ENCODE measurements at places on chromosomes 2 and 18.
A peak's percentile ranks its signal among the peaks of the same experiment; 100 is the strongest.

DNA sequence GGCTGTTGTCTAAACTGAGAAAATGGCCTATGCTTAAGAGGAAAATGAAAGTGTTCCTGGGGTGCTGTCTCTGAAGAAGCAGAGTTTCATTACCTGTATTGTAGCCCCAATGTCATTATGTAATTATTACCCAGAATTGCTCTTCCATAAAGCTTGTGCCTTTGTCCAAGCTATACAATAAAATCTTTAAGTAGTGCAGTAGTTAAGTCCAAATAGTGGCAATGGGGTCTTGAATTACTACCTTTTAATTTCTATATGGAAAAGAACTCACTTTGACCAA, 13.8 kb upstream of the ALLC start:
- no peaks in the 10 kb centered on the region for H3K27me3 ChIP-seq
- H3K4me3 ChIP-seq, result no peak overlapping the region
- H3K4me1 ChIP-seq, result no peaks in the 10 kb centered on the region
- H3K27ac ChIP-seq, result no peak overlapping the region

GRCh38 chr2:10978090-10978670, 66.4 kb downstream of the KCNF1 start:
- DNase-seq, result no peak
- H3K4me1 ChIP-seq, result no peaks in the 10 kb centered on the region
- H3K36me3 ChIP-seq, result no peaks in the 10 kb centered on the region
- no peaks in the 10 kb centered on the region for H3K27me3 ChIP-seq
- H3K27ac ChIP-seq, result no peak overlapping the region

- H3K4me1 ChIP-seq, result peaks cover 13% of the 10 kb centered on the region
- no peaks in the 10 kb centered on the region for H3K36me3 ChIP-seq
- H3K4me3 ChIP-seq, result no peak overlapping the region
- no peaks in the 10 kb centered on the region for H3K27me3 ChIP-seq
- H3K27ac ChIP-seq, result peak overlapping the region; percentile 72
- no peak for DNase-seq
These were observed 101.3 kb downstream of the ANKRD44 start for GRCh38 chr2:197209246-197209645.

DNA sequence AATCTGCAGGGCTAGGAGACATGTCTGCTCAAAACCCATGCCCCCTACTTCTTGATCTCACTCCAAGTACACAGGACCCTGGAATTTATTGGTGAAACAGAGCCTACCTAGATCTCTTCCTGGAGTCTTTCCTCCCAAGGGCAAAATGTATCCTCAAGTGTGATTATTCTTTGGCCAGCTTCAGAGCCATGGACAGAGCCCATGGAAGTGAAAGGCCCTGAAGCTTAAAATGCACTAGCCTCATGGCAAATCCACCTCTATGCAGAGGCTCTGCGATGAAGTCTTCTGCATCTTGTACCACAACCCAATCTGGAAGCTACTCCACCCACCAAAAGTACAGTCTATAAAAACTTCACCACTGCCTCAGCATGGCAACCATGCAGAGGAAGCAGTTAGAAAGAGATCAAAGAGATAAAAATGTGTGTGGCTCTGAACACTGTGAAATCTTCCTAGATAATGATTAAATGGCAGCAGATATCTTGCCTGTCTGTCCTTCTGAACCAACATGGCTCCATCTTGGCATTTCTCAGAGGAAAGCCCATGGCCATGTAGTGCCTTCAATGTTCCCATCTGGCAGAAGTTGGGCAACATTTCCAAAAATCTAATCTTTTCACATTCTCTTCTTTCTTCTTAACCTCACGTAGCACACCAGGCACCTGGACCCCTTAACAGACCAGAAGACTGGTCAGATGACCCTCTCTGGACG, 142.9 kb upstream of the KLF7 start:
- no peak for DNase-seq
- H3K27ac ChIP-seq, result no peak overlapping the region
- peaks cover 3% of the 10 kb centered on the region for H3K4me1 ChIP-seq
- H3K4me3 ChIP-seq, result no peak overlapping the region
- H3K27me3 ChIP-seq, result no peaks in the 10 kb centered on the region
- no peaks in the 10 kb centered on the region for H3K36me3 ChIP-seq

DNA sequence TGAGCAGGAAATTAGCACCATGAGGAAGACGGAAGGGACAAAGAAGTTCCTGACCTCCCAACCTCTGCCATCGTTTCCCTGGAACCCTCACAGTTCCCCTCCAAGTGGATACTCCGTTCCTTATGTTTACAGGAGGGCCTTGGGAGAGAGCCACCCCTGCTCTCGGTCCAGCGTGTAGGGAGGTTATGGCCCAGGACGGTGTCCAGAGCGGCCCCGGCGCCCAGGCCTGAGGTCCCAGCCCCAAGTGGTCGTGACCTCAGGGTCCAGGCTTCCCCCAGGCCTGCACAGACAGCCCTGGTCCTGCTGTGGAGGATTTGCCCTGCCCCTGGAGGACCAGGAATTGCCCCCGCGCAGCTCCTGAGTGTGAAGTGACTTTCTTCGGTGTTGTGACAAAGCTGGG, 61.8 kb upstream of the RBM44 start:
- no peaks in the 10 kb centered on the region for H3K27me3 ChIP-seq
- H3K4me1 ChIP-seq, result peaks cover 39% of the 10 kb centered on the region
- no peak overlapping the region for H3K4me3 ChIP-seq
- DNase-seq, result no peak
- no peak overlapping the region for H3K27ac ChIP-seq

DNA sequence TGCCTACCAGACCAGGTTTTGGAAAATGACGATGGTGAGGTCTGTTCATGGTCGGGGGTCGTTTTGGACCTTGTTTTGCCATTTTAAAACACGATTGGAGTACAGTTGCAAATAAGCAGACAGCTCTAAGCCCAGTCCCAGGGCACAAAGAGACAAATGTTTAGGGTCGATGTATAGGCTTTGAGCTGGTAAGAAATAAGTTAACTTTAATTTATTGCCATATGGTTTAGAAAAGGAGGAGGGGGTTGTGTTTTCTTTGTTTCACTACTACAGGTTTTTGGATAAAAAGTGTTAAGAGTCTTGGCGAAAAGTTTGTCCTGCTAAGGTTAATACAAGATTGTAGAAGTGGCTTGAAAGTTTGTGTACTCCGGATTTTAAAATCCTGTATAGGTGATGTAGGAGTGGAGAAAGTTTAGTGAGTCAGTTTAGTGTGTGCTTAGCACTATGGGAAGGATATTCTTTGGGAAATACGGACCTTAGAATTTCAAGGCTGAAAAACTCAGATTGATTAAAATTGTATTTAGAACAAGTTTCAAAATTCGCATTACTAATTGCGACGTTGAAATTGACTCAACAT, 1.3 kb downstream of the KCMF1 start:
- DNase-seq, result no peak
- H3K36me3 ChIP-seq, result no peaks in the 10 kb centered on the region
- peaks cover 23% of the 10 kb centered on the region for H3K4me1 ChIP-seq
- peak overlapping the region; percentile 95 for H3K27ac ChIP-seq
- no peaks in the 10 kb centered on the region for H3K27me3 ChIP-seq

DNA sequence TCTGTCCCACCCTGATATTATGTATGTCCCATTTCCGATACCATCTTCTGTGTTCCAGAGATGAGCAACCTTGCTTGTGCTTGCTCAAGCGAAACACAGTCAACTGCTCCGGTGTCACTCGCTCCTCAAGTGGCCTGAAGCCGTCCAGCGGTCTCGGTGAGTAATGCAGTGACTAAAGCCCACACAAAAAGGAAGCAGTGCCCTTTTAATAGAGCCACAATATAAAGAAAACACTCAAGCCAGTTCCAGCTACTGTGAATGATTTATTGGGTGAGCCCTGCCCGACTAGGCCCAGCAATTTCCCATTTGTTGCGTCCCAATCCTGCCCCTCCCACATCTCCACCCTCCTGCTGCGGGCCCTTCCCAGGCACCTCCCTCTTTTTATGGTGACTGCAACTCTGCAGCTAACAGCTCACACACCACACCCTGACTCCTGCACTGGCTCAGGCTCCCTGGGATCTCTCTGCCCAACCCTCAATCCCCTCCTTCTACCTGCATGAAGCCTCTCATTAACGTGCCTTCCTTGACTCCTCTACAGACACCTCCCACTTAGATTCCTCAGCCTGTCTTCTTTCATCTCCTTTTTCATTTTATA, 44.2 kb upstream of the DSC1 start:
- H3K27ac ChIP-seq, result peak overlapping the region; percentile 84
- H3K36me3 ChIP-seq, result no peaks in the 10 kb centered on the region
- peaks cover 20% of the 10 kb centered on the region for H3K4me1 ChIP-seq
- peak; percentile 82 for DNase-seq
- H3K27me3 ChIP-seq, result no peaks in the 10 kb centered on the region

DNA sequence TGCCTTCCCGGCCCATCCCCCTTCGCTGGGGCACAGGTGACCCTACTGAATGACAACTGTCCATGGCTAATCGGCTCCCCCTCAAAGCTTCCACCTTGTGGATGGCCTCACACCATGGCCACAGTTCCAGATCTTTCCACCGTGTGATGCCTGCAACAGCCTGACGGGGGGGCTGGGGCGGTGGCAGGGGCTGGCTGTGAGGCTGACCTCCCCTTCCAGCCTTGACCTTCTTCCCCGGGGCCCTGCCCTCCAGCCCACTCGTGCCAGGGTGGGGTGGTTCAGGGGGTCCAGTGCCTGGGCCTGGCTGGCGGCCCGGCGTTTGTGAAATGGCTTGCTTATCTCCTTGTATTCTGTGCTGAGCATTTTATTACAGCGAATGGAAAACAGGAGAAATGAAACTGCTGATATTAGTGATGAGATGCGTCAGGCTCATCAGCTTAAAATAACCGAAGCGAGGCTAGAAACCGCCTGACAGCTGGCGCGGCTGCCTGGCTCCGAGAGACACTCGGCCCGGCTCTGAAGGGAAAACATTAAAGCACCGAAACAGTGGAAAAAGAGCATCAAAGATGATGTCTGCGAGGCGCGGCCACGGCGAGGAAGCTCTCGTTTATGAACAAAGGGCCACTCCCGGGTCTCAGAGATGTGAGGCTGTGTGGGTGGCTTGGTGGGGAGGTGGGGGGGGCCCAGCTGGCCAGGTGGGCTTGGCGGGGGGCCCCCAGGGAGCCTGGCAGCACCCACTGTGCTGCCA, 916 bp upstream of the PDCD1 start:
- no peaks in the 10 kb centered on the region for H3K36me3 ChIP-seq
- H3K4me3 ChIP-seq, result no peak overlapping the region
- DNase-seq, result no peak
- H3K4me1 ChIP-seq, result peaks cover 7% of the 10 kb centered on the region
- peak overlapping the region; percentile 23 for H3K27ac ChIP-seq

DNA sequence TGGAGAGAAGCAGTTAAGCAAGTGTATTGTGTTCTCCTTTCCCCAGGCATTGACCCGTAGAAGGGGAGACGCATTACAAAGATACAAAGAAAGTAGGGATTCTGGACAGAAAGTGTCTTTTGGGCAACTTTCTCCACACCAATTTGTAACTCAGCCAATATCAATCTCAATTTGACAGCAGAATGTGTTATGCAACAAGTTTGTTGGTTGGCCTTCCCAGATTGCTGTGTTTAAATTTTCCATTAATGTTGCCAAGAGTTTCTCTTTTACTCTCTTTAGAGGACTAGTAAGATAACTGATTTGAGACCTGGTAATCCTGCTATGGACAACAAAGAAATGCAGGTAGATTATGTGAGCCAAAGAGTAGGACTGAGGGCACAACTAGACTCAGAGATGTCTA, 279.6 kb downstream of the ZNF804A start:
- no peak overlapping the region for H3K4me3 ChIP-seq
- H3K27me3 ChIP-seq, result no peaks in the 10 kb centered on the region
- no peak overlapping the region for H3K27ac ChIP-seq
- DNase-seq, result no peak
- H3K36me3 ChIP-seq, result no peaks in the 10 kb centered on the region

GRCh38 chr2:240960309-240960970, 38.0 kb upstream of the SNED1 start:
- peaks cover 52% of the 10 kb centered on the region for H3K4me1 ChIP-seq
- H3K27ac ChIP-seq, result peak overlapping the region; percentile 89
- DNase-seq, result peak; percentile 83
- H3K36me3 ChIP-seq, result no peaks in the 10 kb centered on the region

DNA sequence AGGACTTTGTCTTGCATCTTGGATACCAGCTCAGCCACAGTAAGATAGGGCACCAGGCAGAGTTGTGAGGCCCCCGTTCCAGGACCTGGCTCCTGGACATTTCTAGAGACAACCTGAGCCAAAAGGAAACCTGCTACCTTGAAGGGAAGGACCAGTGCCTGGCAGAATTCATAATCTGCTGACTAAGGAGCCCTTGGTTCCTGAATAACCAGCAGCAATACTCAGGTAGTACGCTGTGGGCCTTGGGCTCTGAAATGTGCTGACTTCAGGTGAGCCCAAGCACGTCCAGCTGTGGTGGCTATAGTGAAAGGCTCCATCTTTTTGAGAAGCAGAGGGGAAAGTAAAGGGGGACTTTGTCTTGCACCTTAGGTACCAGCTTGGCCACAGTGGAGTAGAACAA, 28.5 kb downstream of the SERPINB11 start:
- H3K36me3 ChIP-seq, result no peaks in the 10 kb centered on the region
- H3K4me3 ChIP-seq, result no peak overlapping the region
- no peaks in the 10 kb centered on the region for H3K4me1 ChIP-seq
- H3K27ac ChIP-seq, result peak overlapping the region; percentile 78

DNA sequence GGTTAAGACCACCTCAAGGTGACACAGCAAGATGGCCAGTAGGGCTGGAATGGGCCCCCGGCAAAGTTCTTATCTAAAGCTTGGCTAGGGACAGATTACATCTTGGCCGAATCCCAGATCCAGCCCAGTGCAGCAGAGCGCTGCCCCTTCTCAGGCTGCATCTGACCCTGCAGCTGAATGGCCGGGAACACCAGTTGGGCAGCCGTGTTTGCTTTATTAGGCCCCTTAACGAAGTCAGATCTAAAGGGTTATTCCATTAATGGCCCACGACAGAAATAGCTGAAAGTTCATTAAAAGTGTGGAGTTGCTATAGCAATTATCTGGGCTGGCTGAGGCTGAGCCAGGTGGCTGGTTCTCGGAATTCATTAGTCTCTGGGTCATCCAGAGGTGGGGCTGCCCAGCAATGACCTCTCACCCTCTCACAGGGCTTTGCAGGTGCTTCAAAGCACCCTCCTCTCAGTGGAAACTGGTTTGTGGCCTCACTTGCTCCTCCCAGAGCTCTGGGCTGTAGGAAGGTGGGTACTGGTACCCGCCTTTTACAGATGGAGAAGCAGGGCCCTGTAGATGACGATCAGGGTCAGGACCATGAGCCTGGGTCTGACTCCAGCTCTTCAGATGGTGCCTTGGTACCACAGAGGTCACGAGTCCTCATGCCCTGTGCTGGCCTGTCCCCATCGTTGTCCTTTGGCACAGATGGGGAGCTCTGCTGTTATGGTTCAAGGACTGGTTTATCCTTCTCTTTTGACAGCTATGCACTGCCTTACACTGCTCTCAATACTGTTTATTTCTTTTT, 68.8 kb downstream of the EMX1 start:
- no peaks in the 10 kb centered on the region for H3K36me3 ChIP-seq
- no peaks in the 10 kb centered on the region for H3K27me3 ChIP-seq
- peaks cover 6% of the 10 kb centered on the region for H3K4me1 ChIP-seq
- no peak overlapping the region for H3K27ac ChIP-seq

GRCh38 chr2:191189112-191189635, 38.4 kb upstream of the STAT4 start:
- no peaks in the 10 kb centered on the region for H3K36me3 ChIP-seq
- H3K27ac ChIP-seq, result no peak overlapping the region
- H3K27me3 ChIP-seq, result no peaks in the 10 kb centered on the region
- DNase-seq, result no peak

GRCh38 chr2:32064021-32064601, 755 bp downstream of the SPAST start:
- no peaks in the 10 kb centered on the region for H3K27me3 ChIP-seq
- H3K27ac ChIP-seq, result peak overlapping the region; percentile 93
- H3K36me3 ChIP-seq, result no peaks in the 10 kb centered on the region
- no peaks in the 10 kb centered on the region for H3K4me1 ChIP-seq
- DNase-seq, result peak; percentile 13
- H3K4me3 ChIP-seq, result peak overlapping the region; percentile 80

Data from hepatocyte (in vitro differentiated cells).